ENCODE measurements at places on chromosomes 1 and 21.

DNA sequence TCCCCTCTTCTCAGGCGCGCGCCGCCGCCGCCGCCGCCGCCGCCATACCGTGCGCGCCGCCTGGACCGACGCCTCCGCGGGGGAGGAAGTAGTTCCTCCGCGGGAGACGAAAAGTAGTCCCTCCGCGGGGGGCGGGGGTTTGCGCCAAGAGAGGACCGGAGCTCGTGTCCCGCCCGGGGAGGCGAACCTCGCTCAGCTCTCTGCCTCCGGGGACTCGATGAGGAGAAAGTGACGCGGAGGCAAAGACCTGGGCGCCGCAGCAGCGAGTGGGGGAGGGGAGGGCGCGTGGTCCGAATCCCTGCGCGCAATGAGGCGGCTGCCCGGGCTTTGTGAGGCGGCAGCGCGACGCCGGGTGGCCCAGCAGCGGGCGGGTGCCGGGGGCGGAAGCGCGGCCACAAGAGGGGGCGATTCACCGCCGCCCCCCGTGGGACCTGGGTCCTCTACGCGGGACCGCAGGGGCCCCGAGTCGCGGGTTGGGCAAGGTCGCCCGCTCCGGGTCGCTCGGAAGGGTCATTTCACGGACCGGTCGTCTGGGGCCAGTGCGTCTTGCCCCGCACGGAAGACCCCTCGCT is at the start of gene BRWD1:
TSS of gene BRWD1 (minus strand) at position 62 of the 572 bp plus-strand sequence. CDS start 141 bp downstream, outside the sequence.
- peak; percentile 67 for DNase-seq

GRCh38 chr1:20349971-20350370 is 59.3 kb downstream of the VWA5B1 start:
- no peak for DNase-seq

DNA sequence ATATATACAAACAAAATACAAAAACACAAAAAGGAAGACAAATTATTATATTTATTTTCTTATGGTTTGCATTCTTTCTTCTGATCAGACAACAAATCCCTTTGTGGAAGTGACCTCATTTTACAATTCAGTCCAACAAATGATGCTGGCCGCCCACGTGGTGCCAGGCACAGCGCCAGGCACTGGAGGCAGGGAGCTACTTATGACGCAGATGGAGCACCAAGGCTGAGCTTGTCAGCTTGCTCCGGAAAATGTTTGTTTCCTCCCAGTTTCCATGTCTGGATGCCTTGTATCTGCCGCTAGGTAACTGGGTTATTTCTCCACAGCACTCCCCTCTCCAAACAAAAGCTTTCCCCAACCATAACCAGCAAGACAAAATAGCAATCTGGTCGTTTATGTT is 30.7 kb upstream of the CD34 start:
- no peak for DNase-seq

DNA sequence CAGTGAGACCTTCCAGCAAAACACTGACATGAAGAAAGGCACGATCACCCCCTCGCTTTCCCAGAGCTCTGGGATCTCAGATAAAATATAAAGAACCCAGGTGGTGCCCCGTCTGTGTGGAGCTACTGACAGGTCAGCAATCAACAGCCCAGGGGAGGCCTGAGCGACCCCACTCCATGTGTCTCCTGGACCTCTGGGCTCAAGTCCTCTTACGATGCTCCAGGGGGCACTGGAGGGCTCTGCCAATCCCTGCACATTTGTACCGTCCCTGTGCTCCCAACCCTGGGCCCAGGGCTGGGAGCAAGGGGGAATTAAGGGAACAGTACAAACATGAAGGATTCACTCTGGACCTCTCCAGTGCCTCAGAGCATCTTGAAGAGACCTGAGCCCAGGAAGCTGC is 12.5 kb downstream of the S100A7A start:
- no peak for DNase-seq

GRCh38 chr21:38958940-38959691 is 153.4 kb downstream of the ETS2 start:
- no peak for DNase-seq

GRCh38 chr1:99218572-99218971 is 45.7 kb upstream of the PLPPR4 start:
- no peak for DNase-seq

GRCh38 chr1:160954158-160955104 is at the start of gene ITLN2:
TSS of gene ITLN2 (minus strand) at chr1:160954809. CDS start at chr1:160954741, 68 bp downstream.
- DNase-seq = peak; percentile 4

GRCh38 chr1:208455821-208456220 is 211.6 kb upstream of the PLXNA2 start:
- no peak for DNase-seq

DNA sequence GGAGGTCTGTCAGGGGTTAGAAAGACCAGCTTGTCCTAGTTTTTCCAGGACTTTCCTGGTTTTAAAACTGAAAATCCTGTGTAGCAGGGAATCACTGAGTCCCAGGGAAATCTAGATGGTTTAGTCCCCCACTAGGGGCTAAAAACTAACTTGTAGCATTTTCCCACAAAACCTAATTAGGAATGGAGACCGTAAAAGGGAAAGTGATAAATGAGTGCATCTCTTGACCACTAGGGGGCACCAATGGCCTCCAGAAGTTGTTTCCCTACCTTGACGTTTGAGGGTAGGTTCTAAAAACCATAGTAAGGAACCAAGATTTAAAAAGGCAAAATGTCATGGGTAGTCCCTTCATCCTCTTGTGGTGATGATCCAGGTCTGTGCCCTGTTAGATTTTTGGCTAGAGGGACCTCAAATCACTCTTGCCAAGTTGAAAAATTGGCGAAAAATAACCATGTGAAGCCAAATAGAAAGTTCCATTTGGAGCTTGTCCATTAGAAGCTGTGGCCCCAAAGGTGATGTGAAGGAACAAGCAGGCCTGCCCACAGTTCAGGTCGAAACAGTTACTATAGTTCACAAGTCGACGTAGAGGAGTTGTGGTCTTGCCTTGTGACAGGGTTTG is 24.5 kb downstream of the CLIC6 start:
- no peak for DNase-seq

- no peak for DNase-seq
Observed at GRCh38 chr1:73862355-73862754, 335.6 kb downstream of the LRRIQ3 start.

- no peak for DNase-seq
Observed at GRCh38 chr21:43858806-43859648, 6.0 kb upstream of the AGPAT3 start.

DNA sequence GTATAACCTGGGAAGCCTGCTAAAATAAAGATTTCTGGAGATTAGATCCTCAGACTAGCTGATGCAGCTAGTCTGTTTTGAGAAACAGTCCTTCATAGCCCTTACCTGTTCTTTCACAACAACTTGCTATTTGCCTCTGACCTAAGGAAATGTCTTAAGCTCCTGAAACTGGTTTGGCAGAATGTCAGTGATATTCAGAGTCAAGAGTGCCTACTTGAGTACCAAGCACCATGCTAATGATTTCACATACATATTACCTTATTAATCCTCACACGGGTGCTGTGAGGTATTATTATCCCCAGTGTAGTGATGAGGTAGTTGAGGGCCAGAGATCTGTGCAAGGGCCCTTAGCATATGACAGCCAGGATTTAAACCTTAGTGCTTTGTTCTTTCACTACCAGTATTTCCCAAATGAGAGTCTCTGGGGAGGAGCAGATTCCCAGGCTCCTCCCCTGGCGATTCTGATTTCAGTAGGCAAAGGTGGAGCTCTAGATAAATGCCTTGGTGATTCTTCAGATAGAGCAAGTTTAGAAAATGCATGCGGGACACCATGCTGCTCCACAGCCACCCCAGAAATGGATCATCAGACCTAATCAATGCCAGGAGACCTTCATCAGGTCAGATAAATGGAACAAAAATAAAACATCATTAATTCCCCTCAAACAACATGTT is 47.4 kb upstream of the WNT2B start:
- no peak for DNase-seq

DNA sequence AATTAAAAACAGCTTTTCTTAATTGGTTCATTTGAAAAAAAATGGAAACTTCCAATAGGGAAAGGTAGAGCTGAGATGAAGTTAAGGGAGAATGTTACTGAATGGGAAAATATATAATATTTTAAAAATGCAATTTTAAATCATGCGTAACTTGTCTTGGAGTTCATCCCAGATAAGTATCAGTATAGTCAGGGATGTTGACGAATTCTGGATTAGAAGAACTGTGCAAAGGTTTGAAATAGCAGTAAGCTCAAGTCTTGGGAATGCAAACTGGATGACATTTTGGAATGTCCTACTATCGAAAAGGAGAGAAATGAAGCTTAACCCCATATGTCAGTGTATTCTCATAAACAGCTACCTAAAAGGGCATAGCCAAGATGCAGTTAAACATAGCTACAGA is 4.0 kb upstream of the ST6GALNAC3 start:
- no peak for DNase-seq

DNA sequence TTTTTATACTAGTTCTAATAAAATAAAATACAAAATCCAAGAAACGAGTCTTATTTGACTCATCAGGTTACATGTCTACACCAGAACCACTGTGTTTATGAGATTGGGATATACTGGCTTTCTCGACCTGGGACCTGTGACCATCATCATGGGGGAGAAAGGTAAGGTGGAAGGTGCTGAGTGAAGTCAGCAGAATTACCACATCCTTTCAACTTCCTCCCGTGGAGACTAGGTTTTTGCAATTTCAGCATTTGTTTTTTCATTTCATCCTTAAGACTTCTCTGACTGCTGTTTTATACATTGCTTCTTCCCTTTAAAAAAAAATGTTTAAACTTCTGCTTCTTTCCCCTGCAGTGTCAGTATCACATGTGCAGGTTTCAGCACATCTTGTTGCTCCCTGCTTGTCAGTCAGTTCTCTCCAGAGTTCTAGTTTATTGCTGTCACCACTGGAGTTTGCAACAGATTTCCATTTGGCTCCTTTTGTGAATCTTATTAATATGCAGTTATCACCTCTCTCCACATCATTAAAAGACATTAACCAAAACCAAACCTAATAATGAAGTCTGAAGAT is 60.4 kb upstream of the HAO2 start:
- no peak for DNase-seq

DNA sequence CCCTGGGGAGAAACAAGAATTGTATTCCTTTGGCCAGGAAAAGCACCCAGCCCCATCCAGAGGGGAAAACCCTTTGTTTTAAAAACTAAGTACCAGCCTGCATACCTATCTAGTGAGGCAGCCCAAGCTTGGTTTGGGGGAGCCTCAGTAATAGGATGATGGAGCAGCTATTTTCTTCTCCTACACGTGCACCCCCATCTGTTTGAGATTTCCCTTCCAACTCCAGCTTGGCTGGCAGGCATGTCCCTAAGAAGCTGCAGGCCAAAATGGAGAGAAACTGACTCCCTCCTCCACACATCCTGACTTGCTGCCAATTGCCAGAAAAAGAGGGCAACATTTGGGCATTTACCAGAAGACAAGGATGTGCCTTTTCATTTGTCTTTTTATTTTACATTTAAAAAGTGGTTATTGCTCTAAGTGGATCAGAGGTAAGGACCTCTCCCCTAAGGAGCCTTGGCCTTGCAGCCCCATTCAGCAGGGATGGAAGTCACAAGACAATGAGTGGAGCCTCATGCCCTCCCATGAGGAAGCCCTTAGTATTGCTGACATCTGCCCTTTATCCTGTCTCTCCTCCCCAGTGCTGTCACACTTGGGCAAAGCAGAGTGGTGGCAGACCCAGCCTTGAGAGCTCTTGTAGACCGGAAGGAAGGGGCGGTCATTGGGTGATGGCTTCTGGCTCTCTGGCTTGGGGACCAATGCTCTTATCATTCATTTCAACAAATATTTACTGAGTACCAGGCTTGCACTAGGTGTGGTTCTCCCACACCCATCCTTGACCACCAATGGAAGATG is 8.6 kb downstream of the FNDC5 start:
- DNase-seq = no peak

GRCh38 chr1:46497020-46497419 is 7.4 kb downstream of the DMBX1 start:
- DNase-seq = no peak

- DNase-seq = peak; percentile 5
Observed at GRCh38 chr21:14382486-14382834, 486 bp downstream of the HSPA13 start.

DNA sequence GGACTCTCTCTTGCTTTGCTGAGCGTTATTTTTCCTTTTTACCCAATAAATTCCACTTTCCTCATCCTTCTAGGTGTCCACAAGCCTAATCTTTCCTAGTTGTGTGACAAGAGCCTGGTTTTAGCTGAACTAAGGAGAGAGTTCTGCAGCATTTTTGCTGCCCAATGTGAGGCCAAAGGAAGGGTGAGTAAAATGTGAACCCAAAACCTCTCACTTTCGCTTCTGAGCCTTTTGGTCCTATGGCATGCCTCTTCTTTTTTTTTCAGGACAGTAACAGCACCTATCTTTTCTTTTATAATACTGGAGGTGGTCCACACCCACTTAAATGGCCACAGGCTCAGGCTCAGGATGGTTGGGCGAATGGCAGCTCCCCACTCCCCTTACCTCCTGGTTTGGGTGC is 111.1 kb downstream of the COP1 start:
- no peak for DNase-seq
